Suppressor macrophage (primary cell): ENCODE measurements at places on chromosomes 4 and X.

DNA sequence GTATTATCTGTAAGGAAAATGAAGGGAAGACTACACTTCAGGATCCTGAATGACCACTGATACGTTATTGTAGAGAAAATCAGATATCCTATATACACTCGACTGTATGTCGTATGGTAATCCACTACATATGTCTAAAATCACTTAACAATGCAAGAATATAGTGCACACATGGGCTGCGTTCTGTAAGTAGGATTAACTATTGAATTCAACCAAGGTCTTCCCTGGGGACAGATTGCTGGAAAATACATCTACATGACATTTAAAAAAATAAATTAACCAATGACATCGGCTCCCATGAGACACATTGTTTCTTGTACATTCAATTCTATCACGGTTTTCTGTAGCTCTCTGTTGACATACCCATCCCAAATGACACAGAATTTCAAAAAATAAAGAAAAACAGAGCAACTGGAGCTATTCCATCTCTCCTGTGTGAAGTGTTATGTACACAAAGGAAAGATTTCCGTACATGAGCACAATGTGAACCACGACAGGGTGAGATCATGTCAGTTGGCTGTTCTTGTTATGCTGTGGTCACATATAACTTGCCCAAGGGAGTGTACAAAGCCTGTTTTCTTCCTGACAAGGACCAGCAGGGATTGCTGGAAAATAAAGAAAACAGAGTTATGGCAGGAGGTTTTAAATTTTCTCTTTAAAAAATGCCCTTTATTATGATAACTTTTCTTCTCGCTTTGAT is 6.1 kb downstream of the ENOX2 start:
- DNase-seq = no peak

DNA sequence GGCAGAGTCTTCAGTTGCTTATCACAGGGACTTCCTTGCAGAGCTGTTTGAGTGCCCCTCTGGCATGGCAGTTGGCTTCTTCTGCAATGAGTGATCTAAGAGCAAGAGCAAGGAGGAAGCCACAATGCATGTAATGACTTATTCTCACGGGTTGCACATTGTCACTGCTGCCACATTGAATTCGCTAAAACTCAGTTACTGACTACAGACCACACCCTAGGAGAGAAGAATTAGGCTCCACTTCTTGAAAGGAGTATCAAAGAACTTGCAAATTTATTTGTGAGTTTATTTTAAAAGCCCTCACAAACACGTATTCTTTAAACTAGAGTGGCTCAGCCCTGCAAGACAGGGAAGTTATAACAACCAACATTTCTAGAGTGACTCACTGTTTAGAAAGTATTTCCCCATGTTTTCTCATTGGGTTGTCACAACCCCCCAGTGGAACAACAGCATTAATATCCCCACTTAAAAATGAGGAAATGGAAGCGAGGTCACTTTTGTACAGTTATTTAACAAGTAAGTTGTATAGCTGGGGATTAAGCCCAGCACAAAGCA is 32.4 kb upstream of the RBPJ start:
- DNase-seq = peak; percentile 94

- peak; percentile 49 for DNase-seq
Observed at GRCh38 chr4:146462251-146462650, 59.5 kb downstream of the SLC10A7 start.

GRCh38 chr4:38624311-38624710 is 39.7 kb upstream of the KLF3 start:
- DNase-seq = no peak

DNA sequence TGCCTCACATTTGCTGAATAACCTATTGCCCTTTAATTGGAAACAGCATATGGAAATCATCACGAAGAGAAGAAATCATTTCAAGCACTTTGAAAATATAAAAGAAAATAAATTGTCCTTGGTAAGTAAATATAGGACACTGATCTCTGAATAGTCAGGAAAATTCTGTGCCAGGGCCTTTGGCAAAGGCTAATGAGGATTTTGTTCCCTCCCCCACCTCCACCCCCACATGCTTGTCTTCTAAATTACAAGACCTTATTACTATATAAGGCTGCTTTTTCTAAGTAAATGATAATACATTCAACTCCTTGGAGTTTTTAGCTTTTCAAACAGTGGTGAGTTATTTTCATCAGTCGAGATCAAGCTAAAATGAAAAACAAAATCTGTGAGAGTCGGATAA is 15.8 kb downstream of the SYNPO2 start:
- no peak for DNase-seq

GRCh38 chrX:138914767-138915166 is 203.2 kb upstream of the FGF13 start:
- no peak for DNase-seq

DNA sequence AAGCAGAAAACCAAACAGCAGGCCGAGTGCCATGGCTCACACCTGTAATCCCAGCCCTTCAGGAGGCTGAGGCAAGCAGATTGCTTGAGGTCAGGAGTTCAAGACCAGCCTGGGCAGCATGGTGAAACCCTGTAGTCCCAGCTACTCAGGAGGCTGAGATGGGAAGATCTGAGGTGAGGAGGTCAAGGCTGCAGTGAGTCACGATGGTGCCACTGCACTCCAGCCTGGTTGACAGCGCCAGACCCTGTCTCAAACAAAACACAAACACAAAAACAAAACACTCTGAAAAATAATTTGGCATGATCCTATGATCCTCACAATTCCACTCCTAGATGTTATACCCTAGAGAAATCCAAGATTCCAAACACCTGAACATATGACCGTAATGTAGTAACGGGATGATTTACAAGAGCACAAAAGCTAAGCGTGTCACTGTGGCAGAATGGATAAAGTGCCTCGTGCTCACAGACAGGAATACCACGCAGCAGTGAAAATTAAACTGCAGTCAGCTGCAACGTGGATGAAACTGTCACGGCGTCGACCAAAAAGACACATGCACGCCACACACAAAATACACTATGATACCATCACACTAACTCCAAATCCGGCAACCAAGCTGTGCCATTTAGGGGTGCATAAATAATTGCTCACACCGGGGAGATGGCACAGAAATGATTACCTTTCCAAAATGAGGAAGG is 1.7 kb downstream of the NELFA start:
- DNase-seq = no peak

GRCh38 chr4:170853422-170854021 is 763.8 kb upstream of the AADAT start:
- DNase-seq = peak; percentile 59

GRCh38 chrX:83169683-83170082 is 338.4 kb upstream of the POU3F4 start:
- DNase-seq = no peak

- no peak for DNase-seq
Observed at GRCh38 chr4:75037252-75037651, 104.3 kb downstream of the PARM1 start.

DNA sequence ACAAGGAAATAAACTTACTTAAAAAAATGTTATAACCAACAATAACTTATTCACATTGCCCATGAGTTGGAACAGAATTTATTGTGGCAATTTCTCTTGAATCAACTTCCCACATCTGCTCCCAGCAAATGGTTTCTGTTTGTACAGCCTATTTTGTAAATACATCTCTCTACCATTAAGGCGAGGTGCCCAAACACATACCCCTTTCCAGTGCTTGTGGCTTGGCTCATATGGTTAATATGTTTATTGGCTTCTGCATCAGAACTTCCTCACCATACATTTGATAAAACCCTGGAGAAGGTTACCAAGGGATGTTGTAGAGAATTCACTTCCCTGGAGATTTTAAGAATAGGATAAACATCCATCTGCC is 207.1 kb downstream of the SOWAHB start:
- no peak for DNase-seq

DNA sequence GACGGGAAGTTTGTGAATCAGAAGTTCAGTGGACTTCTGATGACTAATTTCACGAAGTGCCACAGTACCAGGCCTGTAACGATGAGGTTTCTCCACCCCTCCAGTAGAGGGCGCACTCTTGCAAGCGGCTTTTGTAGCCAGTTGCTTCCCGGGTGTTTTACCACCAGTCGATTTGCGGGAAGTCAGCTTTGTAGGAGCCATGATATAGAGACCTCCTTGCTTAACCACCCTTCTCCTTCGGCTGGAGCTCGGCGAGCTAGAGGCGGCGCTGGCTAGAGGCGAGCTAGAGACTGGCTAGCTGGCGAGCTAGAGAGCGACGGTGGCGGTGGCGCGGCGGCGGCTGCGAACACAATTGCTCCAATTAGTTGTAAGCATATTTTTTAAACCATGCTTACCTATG is 72.0 kb downstream of the IL1RAPL1 start:
- DNase-seq = peak; percentile 0

GRCh38 chrX:134745636-134746409 is 87.6 kb upstream of the PLAC1 start:
- DNase-seq = peak; percentile 53

GRCh38 chr4:165635951-165636350 is 237.1 kb upstream of the TLL1 start:
- no peak for DNase-seq

- DNase-seq = no peak
Observed at GRCh38 chrX:34917146-34917545, 25.4 kb upstream of the FAM47B start.
